ENCODE measurements at places on chromosomes 3 and 15.

DNA sequence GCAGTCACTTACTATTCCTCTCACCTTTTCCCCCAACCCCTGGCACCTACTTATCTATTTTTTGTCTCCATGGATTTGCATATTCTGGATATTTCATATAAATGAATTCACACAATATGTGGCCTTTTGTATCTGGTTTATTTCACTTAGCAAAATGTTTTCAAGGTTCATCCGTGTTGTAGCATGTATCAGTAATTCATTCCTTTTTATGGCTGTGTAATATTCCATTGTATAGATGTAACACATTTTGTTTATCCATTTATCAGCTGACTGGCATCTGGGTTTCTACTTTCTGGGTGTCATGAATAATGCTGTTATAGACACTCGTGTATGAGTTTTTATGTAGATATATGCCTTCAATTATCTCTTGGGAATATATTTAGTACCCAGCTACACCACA, 5.8 kb downstream of the MNS1 start:
- no peak for DNase-seq

GRCh38 chr15:31338318-31338878, 11.8 kb downstream of the KLF13 start:
- DNase-seq = no peak

DNA sequence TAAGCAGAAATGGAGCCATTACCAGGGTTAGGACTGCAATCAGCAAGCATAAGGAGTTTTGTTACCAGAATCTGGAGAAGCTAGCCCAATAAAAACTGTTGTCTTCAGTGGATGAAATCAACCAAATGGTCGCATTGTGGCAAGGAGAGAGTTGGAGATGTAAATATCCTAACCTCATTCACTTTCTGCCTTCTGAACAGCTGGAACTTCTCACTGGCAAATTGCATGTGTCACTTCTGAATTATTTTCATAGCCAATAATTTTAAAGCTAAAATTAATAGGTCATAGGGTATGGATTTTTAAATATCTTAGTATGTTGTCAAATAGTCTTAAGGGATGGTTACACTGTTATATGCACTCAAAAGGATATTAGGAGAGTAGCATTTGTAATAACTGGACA, 121.6 kb downstream of the SUCNR1 start:
- DNase-seq = no peak

DNA sequence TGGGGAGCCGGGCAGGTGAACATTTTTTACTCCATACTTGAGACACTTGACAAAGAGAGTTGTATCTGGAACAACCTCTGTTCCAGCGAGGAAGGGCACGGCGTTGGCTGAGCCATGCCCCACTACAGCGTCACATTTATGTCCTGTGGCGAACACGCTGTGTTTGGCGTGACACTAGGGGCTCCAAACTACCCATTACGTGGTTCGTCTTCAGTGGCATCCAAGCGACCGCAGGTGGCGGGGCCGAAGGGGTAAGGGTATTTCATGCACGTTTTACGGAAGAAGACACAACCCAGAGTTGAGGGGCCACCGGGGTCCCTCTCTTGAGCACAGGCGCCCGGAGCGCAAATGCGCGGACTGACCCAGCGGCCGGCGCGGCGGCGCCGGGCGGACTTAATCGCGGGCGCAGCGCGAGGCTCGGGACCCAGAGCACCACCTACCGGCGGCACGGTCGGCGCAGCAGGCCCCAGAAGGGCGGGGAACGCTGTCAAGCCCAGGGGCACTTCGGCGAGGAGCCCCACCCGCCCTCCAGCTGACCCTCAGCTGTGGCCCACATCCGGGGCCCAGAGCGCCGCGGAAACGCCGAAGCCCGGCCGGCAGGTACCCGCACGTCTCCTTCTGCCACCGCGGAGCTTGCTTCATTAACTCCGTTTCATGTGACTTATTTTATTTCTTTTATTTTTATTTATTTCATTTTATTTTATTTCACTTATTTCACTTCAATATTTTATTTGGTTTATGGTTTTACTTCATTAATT, 36.4 kb upstream of the TRIM71 start:
- DNase-seq = peak; percentile 94

GRCh38 chr3:195907934-195908693, at the start of gene TNK2:
Gene TNK2 (minus strand): TSS chr3:195908551. CDS start chr3:195888588, 19,963 bp downstream.
- DNase-seq = peak; percentile 82

- DNase-seq = no peak
Measured at GRCh38 chr15:71509139-71509538, 301.2 kb upstream of the NR2E3 start.

DNA sequence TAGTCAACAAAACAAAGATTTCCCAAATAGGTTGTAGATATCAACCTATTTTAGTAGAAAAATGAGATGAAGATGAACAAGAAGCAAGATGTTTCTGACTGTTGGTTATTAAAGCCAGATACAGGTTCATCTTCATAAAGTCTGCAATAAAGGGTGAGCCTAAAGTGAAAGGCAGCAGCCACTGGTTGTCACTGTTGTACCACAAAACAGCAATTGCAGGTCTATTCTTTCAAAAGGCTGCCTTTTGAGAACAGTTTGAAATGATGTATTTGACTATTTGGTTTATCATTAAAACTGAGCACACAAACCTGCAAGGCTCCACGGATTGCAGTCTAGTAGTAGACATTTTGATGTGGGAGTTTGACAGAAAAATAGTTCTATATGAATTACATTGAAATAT, 543.4 kb downstream of the GBE1 start:
- peak; percentile 31 for DNase-seq

GRCh38 chr15:61794276-61794675, 266.0 kb downstream of the VPS13C start:
- DNase-seq = no peak

- no peak for DNase-seq
Measured at GRCh38 chr15:42145546-42146455, 10.6 kb downstream of the PLA2G4F start.

DNA sequence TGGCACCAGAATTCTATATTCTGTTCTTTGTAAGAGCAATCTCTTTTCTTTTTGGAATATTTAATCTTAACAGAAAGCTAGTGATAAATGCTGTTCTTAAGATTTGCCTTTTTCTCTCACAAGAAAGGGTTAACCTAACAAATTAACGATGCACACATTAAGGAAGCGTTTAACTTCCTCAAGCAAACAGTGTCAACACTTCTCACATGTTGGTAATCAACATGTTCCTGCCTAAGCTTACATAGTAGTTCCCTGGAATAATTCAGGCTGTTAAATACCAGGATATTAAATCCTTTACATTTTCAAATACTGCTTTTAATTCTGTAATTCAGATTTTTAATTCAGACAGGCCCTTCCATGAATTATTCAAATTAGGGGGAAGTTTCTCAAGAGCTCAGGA, 67.4 kb upstream of the RPL35A start:
- no peak for DNase-seq

- DNase-seq = no peak
Measured at GRCh38 chr3:153293265-153293664, 131.2 kb downstream of the RAP2B start.

GRCh38 chr3:193051314-193051713, 133.7 kb upstream of the MB21D2 start:
- DNase-seq = no peak

DNA sequence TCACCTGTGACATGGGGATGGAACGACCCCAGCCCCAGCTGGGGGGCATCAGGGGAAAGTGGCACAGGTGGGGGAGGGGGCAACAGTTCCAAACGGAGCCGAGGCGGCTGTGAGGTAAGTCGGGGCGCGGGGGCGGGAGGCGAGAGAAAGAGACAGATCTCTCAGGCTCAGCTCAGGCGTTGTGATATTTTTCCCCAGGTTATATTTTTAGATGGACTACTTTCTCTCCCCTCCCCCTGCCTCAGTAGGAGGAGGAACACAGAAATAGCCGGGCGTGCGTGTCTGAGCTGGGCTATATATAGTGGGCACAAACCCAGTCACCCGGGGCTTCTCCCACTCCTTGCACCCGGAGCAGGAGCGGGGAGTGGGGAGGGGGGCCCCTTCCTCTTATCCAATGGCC, 91.0 kb upstream of the LINGO1 start:
- DNase-seq = no peak

DNA sequence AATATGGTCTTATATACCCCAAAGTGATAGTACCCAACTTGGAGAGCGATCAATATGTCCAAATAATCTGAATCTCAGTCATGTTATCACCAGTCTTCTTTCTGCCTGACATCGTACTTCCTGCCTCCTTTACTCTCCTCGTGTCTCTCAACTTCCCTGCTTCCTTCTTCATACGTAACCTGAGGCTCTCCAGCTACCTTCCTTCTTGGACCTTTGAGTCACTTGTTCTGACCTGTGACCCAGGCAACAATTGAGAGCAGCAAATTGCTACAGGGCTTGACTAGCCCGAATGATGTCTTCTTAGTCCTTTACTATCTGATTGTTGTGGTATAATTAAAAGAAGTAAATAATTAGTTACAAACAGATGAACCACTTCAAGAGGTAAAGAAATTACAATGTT, 145.9 kb upstream of the MBNL1 start:
- DNase-seq = no peak

Data from D341Med (cell line).